ENCODE measurements at places on chromosomes 12 and 14. TPM values are rescaled to one million over a fixed set of nuclear protein-coding genes. Genes with fewer than 3 reads are reported as not detected.

The RNASE1 gene
- 87.2 TPM for total RNA-seq

DNA sequence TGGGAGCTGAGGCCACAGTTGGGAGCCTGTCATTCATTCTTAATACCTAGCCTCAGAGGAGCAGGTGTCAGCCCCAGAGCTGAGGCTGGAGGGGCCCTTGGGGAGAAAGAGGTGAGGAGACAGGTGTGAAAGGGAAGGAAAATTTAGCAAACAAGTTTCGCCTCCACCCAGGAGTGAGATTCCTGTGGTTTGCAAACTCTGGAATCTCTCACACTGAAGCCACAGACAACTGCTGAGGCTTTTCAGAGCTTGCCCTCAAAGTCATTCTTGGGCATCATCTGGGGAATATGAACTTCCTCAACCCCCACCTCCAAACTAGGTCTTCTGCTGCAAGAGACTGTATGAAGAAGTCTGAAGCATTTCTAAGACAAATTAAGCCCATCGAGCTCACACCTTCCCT is 589.5 kb upstream of the TBX3 start:
- ATAC-seq: no peak

DNA sequence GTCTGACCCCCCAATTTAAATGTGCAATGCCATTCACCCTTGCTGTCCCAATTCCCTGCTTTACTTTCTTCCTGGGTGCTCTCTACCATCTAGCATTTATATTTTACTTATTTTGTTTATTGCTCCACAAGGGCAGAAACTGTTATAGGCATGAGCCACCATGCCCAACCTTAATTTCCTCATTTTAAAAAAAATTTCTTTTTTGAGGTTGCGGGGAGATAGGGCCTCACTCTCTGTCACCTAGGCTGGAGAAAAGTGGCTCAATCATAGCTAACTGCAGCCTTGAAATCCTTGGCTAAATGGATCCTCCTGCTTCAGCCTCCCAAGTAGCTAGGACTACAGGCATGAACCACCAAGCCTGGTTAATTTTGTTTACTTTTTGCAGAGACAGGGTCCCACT is 13.0 kb downstream of the HPD start:
- ATAC-seq: no peak

The CACNA2D4 gene
- 3.2 TPM for total RNA-seq

- no peak for ATAC-seq
Measured at GRCh38 chr12:116959845-116960514, 49.2 kb downstream of the FBXW8 start.

GRCh38 chr12:110600254-110600653 is 13.7 kb upstream of the TCTN1 start:
- ATAC-seq: peak; percentile 50

DNA sequence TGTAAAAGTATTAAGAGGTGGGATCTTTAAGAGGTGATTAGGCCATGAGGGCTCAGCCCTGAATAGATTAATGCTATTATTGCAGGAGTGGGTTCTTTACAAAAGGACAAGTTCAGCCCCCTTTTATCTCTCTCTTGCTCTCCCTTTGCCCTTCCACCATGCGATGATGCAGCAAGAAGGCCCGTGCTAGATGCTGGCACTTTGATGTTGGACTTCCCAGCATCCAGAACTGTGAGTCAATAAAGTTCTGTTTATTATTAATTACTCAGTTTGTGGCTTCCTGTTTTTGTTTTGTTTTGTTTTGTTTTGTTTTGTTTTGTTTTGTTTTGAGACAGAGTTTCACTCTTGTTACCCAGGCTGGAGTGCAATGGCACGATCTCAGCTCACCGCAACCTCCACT is 10.1 kb downstream of the RNASE1 start:
- ATAC-seq: no peak

DNA sequence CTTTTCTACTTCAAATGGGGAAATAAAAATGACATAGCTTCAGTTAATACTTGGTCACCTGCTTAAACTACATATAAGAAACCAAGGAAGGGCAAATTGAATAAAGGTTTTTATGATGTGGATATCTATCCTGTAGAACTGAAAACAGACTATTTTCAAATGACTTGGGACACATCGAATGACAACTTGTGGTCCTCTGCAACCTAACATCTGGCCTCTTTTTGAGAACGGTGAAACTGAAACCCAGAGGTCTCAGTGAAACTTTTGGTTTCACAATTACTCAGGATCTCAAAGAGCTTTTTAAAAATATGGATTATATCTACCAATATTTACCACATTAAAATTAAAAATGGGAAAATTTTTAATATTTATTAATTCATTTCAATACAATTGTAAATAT is 65.2 kb downstream of the PPP2R5E start:
- no peak for ATAC-seq

DNA sequence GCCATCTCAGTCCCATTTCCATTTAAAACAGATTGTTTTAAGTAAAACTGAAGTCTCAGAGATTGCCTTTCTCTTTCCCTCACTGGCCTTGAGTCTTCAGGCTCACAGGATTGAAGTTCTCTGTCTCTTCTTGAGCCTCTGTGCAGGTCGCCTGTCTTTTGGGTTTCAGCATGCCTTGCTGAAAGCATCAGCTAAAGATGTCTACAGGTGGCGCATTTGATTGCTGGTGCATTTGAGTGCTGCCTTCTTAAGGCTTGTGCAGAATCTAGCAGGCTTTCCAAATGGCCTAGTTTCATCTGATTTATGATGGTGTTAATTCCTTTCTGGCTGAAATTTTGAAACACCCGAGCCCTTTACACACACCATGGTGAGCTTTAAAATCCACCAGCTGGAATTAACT is 1062.2 kb upstream of the FBXO33 start:
- ATAC-seq: no peak

The C12orf60 gene
- 1.1 TPM for total RNA-seq

DNA sequence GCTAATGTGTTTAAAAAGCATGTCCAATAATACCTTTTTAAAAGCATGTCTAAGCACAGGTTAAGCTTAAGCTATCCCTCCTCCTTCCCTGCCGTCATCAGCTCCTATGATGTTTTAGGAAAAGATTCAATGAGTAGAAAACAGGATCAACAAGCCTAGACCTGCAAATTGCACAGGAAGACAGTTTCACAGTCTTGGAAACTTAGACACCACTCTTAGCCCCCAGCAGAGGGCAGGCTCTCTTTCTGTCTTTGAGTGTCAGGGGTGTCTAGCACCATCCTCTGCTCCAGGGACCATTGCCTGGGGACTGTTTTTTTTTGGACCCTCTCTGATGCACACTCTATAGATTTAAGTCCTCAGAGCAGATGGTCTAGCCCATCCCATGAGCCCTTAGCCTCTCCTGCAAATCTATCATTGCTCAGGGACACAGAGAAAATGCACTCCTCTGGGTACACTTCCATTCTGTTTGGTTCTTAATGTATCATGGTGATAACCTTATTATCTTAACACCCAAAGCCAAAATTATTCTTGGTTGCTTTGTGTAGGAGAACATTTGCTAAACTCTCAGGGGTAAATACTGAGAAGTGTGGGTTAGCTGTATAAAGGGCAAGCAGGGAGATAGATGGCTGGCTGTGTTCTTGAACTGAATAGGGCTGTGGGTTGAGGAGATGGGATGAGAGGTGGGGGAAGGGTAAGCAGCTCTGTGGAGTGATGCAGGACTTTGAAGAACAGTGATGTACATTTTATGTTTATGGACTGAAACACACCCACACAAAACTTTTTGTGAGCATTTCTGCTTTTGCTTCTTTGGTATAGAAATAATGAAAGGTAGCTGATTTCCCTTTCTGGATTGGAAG is 259.9 kb upstream of the DDHD1 start:
- ATAC-seq: no peak

DNA sequence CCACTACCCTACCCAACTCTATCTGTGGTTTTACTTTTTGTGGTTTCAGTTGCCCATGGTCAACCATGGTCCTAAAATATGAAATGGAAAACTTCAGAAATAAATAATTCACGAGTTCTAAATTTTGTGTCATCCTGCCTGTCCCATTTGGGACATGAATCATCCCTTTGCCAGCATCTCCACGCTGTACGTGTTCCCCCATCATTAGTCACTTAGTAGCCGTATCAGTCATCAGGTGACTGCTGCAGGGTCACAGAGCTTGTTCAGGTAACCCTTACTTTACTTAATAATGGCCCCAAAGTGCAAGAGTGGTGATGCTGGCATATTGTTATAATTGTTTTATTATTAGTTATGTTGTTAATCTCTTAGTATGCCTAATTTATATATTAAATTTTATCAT is 209.9 kb downstream of the ITPR2 start:
- ATAC-seq: no peak

The NEDD1 gene
- total RNA-seq: 22.3 TPM

GRCh38 chr12:6452944-6453630 is 1.2 kb downstream of the TAPBPL start:
- ATAC-seq: no peak

DNA sequence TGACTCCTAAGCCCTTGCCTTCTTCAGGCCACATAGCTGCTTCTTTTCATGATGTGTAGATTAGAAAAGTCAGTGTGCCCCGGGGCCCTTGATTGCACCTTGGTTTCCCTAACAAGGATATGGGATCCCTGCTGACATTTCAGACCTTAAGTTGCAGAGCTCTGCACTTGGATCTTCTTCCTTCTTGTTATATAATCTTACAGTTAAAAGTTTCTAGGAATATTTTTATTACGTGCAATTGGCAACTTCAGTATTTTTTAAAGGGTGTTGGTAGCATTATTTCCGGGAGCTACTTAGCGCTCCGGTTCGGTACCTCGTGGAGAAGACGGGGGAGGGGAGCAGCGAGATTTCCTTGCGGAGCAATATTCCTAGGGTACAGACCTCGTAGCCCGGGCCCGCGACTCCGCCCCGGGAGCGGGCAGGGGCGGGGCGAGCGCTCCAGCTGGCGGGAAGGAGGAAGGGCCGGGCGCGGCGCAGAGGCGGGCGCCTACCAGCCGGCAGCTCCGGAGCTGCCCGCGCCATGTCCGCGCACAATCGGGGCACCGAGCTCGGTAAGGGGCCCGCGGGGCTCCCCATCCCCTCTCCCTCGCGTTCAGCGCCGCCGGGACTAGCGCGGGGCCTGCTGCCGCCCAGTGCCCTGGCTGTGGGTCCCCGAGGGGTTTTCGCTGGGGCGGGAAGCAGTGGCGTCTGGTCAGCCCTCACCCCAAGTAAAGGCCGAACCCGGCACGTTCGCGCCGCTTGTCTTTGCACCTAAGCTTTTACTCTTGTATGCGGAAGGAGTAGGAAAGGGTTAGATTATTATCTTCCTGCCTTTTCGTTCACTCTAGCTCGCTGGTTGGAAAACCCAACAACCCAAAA is at the start of gene DERA:
Gene DERA, plus strand, starts transcription at position 469 of the 858 bp plus-strand sequence. Its CDS starts 52 bp downstream, at position 521.
- peak; percentile 98 for ATAC-seq

DNA sequence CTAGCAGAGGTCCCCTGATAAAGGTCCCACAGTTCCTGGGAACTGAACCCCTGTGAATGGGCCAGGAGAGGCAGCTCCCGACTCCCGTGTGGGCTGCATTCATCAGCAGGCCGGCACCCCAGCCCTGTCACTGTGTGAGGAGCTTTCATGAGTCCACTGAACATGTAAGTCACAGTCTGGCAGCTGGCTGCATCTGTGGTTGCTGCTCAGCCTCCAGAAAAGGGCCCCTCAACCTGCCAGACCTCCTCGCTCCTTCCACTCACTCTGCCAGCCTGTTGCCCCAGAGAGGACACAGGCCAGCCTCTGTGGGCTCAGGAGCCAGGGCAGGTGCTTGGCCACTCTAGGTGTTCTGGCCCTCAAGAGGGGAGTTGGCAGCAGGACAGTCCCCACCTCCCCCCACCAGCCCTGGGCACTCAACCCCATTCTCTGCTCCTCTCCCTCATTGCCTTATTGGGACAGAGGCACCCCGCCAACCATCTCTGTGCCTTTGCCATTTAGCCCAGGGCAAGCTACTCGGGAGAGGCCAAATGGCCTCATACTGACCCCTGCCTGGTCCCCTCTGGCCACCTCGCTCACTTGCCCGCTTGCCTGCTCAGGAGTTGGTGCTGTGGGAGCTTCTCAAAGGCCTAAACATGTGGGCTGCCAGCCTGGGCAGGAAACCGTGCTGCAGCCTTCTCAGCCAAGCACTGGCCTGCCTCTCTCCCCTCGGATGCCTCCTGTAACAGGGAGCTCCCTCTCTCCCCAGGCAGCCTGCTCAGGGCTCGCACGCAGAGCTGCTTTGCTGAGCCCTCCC is 1.9 kb downstream of the RTL1 start:
- no peak for ATAC-seq

GRCh38 chr12:101076921-101077320 is 133.1 kb downstream of the SLC5A8 start:
- no peak for ATAC-seq

- ATAC-seq: no peak
Measured at GRCh38 chr12:31742891-31743290, 14.1 kb upstream of the AMN1 start.

The OR4E2 gene
- total RNA-seq: not detected

The LRRC10 gene
- total RNA-seq: not detected

DNA sequence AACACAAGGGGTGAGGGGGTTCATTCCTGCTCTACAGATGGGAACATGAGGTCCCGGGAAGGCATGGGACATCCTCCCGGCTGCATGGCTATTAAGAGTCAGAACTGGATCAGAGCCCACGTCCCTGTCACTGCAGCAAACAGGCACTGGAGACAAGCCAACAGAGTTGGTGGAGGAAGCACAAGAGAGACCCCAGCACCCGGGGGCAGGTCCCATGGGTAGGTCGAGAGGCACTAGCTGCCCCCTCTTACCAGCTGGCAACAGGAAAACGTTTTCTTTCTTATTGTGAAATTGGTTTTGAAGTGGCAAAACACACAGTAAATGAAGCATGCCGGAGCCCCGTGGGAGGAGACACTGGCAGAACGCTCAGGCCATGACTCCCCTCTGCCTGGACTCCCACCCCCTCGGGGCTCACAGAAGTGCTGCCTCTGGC is 43.6 kb downstream of the SYNE3 start:
- peak; percentile 29 for ATAC-seq

The TSPAN19 gene
- total RNA-seq: not detected

The WNT1 gene
- total RNA-seq: not detected

GRCh38 chr14:75905147-75905904 is 76.5 kb downstream of the TGFB3 start:
- no peak for ATAC-seq

DNA sequence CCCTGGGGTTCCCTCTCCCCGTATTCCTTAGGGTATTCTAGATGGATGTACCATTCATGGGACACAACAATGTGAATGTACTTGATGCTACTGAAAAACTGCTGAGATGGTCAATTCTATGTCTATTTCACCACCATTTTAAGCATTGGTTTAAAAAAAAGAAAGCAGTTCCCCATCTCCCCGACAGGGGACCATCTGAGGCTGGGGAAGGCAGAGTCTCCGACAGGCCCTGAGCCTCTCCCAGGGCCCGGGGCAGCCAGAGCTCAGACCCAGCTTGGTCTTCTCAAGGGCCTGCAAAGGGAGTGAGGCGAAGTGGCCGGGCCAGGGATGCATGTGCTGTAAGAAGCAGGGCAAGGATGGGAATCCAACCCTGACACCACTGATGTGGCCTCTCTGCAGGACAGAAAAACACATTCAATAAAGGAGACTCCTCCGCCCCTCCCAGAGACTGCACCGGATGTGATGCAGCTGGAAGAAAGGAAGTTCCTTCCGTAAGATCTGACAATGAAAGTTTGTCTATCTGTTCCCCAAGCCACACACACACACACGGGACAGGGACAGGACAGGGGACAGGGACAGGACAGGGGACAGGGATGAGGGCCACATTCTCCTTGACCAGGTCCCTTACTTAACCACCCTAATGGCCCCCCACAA is 234.1 kb downstream of the BCL11B start:
- no peak for ATAC-seq

- no peak for ATAC-seq
Measured at GRCh38 chr12:8088574-8088973, 6.5 kb downstream of the NECAP1 start.

GRCh38 chr14:105602799-105603793 is 76.7 kb downstream of the TMEM121 start:
- ATAC-seq: no peak

- ATAC-seq: no peak
Measured at GRCh38 chr14:91372671-91373495, 44.7 kb downstream of the CCDC88C start.

- no peak for ATAC-seq
Measured at GRCh38 chr12:120252071-120252906, 13.2 kb downstream of the PXN start.

The FOXA1 gene
- total RNA-seq: not detected

All from gastroesophageal sphincter (tissue), 4 donors.